Cerebellar nuclear complex (tissue), 1 donor: ENCODE measurements at places on chromosomes 12 and 14.

DNA sequence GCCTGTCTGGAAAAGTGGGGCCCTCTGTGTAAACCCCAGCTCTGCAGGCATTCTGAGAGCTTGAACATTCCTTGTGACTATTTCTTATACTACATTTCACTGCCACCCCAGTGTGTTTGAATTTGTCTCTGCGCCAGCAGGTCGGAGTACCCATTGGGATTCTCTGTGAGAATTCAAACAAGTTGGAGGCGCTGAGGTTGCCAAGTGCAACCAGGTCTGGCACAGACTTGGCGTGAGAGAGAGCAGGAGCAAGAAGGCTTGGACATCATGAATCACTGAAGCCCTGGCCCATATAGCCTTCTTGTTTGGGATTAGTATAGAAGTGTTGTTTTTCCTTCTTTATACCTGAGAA lies 33.0 kb upstream of the ATP2A2 start:
- no peak for DNase-seq

GRCh38 chr12:89469361-89469760 lies 55.2 kb downstream of the GALNT4 start:
- no peak for DNase-seq

- no peak for DNase-seq
Measured at GRCh38 chr12:22731236-22731635, 106.3 kb downstream of the ETNK1 start.

DNA sequence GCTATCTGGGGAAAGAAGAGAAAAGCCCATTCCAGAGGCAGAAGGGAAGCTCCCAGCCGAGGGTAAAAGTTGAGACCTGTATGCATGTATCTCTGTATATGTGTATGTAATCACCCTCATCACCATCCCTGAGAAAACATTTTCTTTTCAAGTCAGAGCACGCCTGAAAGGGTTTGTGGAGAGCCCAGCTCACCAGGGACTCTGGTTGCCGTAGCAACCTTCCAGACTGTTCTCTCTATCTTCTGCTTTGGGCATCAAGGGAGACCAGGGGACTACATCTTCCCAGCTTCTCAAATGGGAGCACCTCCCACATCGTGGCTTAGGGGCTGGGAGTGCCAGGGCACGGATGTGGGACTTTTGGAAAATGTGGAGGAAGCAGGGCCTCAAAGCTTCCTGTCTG lies 93.5 kb downstream of the GALNT8 start:
- no peak for DNase-seq

GRCh38 chr12:53468282-53468681 lies 16.4 kb downstream of the PCBP2 start:
- DNase-seq = no peak

DNA sequence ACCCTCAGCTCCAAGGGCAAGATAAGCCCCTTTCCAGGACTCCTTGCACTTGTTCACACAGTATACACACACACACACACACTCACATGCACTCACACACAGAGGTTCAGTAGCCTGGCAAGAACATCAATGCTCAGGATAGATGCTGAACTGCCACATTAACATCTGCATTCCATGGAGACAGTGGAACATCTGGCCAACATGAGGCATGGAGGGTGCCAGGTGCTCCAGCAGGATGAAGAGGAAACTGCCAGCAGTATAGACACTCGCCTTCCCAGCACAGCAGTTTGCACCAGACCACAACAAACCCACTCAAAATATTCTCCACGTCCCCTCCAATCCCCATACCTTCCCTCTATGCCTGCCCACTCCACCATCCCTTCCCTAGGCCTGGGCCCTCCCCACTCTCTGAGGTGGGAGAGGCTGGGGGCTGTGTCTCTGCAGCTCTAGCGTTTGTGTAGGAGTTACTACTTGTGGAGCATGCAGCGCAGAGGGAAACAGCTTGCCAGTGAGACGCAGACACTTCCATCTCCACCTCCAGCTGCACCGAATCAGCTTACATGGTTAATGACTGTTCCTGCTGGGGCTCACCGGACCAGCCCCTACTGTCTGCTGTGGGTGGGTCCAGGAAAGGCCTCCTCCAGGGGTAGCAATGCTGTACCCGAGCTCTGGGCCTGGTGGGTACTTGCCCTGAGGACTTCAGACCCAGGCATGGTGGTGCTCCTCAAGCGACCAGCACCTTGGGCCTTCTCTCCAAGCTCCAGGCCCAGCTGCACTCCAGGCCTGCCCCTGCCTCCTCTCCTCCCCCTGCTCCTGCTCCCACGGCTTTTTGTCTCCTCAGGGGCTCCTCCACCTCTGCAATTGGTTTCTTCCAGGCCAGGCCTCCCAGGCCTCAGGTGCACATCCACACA lies 18.6 kb upstream of the PLEKHG3 start:
- no peak for DNase-seq

- no peak for DNase-seq
Measured at GRCh38 chr14:34883954-34884353, 8.8 kb upstream of the BAZ1A start.

GRCh38 chr14:39740454-39740853 lies 308.2 kb upstream of the FBXO33 start:
- DNase-seq = no peak

- DNase-seq = no peak
Measured at GRCh38 chr14:51478175-51478621, 173.5 kb upstream of the FRMD6 start.

GRCh38 chr14:65333943-65334687 lies 78.4 kb upstream of the FUT8 start:
- no peak for DNase-seq

GRCh38 chr12:128951448-128951847 lies 98.2 kb downstream of the GLT1D1 start:
- no peak for DNase-seq

- DNase-seq = peak; percentile 37
Measured at GRCh38 chr12:50110762-50111351, 1.2 kb upstream of the COX14 start.

GRCh38 chr12:104372061-104372720 lies 68.7 kb downstream of the EID3 start:
- no peak for DNase-seq

DNA sequence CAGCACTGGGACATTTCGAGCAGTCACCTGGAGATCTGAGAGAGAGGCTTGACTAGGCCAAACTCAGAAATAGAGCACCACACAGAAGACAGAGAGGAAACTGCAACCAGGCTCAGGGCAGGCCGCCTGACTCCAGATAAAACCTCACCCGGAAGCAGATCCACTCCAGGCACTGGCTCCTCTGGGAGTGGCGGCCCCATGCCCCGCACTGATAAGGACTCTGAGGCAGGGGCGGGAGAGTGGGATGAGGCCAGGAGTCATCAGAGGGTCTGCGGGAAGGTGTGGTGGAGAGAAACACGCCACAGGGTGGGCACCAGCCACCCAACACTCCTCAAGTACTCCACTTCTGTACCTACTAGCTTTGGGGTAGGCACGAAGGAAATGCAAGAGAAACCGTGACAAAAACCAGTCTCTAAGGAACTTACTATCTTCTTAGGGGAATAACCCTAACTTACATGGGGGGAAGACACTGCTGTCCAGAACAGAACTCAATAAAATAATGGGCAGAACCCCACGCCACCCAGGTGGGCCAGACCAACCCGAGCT lies 71.3 kb downstream of the CHGA start:
- no peak for DNase-seq

- no peak for DNase-seq
Measured at GRCh38 chr12:107622001-107622400, 63.6 kb upstream of the PWP1 start.

DNA sequence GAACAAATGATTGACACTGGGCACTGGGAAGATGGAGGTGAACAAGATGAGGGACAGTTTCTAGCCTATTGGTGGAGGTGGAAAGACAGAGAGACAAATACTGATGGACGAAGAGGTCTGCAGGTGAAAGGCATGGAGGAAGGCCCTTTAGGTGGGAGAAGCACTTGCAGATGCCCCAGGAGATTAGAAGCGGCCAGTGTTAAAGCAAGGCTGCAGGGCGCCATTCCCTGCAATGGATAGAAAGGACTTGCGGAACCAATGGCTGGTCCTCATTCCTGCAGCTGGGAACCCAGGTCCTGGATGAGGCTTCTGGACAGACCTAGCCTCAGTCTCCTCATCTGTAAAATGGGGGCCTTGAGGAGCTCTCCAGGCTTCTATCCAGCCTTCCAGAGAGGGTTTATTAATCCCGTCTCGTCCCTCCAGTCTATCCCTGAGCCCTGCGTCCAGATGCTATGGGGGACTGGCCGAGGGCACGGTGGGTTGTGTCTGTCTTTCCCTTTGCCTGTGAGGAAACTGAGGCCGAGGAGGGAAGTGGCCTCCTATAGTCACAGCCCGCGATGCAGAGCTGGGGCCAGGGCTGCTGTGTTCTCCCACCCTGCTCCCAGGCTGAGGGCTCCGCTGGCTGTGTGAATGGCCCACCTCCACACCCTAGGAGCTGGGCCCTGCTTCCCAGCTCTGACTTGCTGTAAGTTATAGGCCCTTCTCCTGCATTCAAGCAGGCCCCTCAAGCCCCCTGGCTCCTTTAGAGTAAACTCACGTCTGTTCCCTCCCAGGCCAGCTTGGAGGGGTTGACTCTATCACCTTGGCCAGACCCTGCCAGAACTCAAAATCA lies 33.0 kb downstream of the CYP46A1 start:
- no peak for DNase-seq

- no peak for DNase-seq
Measured at GRCh38 chr12:1517734-1518525, 76.5 kb downstream of the FBXL14 start.

GRCh38 chr14:77144412-77145115 lies 3.0 kb upstream of the ZDHHC22 start:
- peak; percentile 9 for DNase-seq

- DNase-seq = no peak
Measured at GRCh38 chr14:79840103-79840502, 371.2 kb downstream of the DIO2 start.

GRCh38 chr12:5582541-5582940 lies 150.6 kb downstream of the NTF3 start:
- no peak for DNase-seq

DNA sequence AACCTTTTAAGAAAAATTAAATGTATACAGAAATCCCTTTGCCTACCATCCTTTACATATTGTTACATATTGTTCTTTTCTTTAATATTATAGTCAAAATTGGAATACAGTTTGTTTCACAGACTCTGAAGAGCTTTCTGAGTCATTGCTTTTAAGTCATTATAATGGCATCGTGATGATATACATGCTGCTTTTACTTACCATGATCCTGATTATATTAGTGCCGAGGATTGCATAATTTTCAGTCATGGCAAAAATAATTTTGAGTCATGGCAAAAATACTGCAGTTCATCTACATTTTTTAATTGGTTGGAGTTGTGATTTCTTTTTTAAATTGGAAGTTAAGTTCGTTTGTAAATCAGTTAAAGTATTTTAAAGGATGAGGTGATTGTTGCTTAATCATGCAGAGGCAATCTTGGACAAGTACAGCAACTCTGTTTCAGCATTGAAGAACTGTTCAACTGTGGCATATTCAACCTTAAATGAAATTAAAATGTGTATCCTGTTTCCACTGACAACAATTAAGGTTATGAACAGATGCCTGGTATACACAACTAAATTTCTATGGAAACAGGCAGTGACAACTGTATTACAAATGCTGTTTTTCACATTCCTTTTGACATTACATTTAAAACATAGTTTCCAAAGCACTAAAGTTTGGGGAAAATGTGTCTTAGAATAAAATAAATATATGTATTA lies 142.3 kb downstream of the PCNX1 start:
- no peak for DNase-seq

DNA sequence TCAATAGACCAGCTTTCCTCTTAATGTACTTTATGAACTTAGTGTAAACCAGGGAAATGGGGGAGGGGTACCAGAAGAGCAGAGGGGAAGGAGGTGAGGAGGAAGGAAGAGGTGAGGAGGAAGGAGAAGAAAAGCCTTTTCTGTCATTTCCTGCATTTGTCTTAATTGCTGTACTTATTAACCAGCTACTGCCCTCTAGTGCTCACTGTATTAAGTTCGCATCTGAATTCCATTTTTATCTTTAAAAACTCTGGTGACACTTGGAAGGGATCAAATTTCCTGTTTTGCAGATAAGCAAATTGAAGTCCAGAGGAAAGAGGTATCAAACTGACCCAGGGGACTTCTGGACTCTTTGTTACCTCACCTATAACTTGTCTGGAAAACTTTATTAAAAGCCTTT lies 22.2 kb downstream of the MANSC1 start:
- DNase-seq = no peak

DNA sequence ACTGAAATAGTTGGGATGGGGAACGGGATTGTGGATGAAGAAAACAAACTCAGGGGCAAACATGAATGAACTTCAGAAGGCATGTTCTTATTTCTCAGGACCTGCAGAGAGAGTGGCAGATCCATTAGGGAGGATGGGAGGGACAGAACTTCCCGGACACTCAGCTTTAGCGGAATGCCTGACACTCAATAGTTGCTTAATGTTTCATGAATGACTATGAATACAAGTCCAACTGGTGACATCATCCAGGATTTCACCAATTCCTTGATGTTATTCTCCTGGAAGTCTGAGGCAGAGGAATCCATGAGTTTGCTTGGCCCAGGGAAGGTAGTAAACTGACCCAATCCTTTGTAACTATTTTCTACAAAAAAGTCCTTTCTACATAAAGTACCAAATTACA lies 37.8 kb upstream of the LRRC10 start:
- DNase-seq = no peak

GRCh38 chr14:105060751-105061427 lies 4.3 kb downstream of the GPR132 start:
- DNase-seq = no peak

DNA sequence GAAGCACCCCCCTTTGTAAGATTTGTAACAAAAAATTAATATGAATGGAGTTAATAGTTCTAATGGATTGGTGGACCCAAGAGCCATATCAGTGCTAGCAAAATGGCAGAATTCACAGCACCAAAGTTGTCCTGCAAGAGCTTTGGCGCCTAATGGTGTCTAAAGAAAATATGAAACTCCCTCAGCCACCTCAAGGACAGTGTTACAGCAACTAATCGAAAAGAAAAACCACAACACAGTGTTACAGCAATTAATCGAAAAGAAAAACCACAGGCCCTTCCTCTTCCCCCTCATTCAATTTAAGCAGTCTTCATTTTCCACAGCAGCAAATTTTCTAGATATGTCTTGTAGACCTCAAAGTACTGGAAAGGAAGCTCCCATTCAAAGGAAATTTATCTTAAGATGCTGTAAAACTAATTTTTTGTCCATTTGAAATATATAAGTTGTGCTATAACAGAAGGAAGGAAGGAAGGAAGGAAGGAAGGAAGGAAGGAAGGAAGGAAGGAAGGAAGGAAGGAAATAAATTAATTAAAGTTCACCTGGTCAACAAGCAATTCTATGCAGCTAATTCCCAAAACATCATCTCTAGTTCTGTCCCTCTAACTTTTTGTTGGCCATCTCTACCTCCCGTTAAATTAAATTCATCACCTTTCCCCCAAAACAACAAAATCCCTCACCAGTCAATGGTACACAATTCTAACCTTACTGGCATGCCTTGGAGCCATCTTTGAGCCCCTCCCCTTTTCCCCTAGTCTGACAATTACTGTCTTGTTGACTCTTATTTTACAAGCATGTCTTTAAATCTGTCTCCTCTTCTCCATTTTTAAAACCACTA lies 17.4 kb downstream of the LRP6 start:
- no peak for DNase-seq

GRCh38 chr12:926641-927040 lies 22.9 kb downstream of the RAD52 start:
- DNase-seq = no peak
